ENCODE measurements at places on chromosomes 3 and 15.

GRCh38 chr3:125220183-125220582 lies 7.6 kb upstream of the SLC12A8 start:
- DNase-seq = no peak

GRCh38 chr15:57144448-57144847 lies 226.0 kb downstream of the TCF12 start:
- no peak for DNase-seq

DNA sequence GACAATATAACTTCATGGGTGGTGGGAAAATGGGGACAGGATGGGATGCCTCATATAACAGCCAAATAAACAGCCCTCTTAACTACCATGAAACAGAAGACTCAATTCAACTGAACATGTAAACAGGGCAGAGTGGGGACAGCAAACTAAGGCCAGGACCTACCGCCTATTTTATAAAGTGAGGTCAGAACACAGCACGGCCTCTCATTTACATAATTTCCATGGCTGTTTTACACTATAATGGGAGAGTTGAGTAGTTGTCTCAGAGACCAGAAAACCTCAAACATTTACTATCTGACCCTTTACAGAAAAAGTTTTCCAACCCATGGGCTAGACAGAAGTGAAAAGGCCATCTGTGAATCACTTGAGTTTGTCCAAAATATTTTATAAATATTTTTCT lies 56.7 kb upstream of the SNRPA1 start:
- no peak for DNase-seq

GRCh38 chr3:149486726-149487125 lies 12.2 kb downstream of the TM4SF4 start:
- no peak for DNase-seq

GRCh38 chr3:179666436-179667035 lies 13.7 kb downstream of the USP13 start:
- peak; percentile 86 for DNase-seq

DNA sequence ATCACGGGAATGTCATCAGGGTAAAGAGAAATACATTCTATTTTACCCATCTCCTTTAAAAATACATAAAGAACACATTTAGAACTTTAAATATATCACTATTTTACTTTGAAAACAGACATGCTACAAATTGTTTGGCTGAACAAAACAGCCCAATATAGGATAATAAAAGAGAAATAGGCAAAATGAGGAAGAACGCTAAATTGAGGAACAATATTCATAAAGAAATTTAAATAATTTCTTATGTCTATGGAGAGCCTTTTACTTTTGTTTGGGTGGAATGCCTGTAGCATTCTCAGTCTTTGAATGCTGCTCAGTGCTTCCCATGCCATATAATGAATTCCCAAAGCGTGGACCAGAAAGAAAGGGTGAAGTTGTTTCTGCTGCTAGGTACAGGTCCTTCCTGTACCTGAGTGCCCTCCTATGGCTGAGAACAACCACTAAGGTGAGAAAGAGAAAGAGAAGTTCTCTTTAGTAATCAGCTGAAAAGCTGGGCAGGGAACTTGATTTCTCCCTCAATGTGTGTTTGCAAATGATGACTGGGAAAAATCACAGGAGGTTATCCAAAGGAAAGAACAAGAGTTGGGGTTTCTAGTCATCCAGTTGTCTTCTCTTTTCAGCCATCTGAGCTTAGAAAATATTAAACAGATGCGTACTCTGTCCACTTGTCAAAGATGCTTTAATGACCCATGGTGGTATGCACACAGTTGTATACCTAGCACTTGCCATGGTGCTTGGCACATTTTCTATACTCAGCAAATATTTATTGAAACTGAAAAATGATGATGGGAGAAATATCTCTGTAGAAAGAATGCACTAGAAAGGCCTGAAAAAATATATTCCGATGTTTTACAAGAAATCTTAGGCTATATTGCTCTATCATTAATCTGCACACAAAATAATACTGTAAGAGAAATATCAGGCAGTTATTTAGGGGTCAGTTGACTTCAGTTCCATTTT lies 404.6 kb downstream of the TIGIT start:
- DNase-seq = no peak

DNA sequence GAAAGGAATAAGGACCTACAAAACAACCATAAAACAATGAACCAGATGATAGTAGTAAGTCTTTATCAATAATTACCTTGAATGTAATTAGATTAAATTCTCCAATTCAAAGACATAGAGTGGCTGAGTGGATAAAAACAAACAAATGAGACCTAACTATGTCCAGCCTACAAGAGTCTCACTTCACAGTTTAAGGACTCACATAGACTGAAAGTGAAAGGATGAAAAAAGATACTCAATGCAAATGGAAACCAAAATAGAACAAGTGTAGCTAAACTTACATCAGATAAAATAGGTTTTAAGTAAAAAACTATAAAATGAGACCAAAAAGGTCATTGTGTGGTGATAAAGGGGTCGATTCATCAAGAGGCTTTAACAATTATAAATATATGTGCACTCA lies 21.9 kb upstream of the NR1I2 start:
- DNase-seq = no peak

DNA sequence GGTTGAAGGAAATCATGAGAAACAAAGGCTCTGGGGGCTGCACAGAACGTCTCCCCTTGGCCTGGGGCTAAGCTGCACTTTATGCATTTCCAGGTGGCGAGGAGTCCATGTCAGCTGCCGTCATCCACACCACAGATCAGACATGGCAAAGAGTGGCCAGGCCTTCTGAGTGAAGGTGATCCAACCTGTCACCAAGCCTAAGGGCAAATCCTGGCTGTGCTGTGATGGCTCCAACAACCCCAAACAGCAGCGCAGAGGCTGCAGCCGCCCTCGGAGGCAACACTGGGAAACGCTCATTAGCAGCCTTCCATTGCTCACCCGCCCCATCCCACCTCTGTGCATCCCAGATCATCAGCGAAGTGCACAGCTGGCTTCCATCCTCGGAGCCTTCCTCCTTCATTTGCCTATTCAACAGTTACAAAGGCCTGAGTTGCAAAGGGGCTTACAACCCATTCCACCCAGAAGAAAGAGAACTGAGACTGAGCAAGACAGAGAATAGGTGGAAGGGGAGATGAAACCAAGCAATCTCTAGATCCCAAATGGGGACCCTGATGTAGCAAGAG lies 55.7 kb downstream of the SRGAP3 start:
- no peak for DNase-seq

DNA sequence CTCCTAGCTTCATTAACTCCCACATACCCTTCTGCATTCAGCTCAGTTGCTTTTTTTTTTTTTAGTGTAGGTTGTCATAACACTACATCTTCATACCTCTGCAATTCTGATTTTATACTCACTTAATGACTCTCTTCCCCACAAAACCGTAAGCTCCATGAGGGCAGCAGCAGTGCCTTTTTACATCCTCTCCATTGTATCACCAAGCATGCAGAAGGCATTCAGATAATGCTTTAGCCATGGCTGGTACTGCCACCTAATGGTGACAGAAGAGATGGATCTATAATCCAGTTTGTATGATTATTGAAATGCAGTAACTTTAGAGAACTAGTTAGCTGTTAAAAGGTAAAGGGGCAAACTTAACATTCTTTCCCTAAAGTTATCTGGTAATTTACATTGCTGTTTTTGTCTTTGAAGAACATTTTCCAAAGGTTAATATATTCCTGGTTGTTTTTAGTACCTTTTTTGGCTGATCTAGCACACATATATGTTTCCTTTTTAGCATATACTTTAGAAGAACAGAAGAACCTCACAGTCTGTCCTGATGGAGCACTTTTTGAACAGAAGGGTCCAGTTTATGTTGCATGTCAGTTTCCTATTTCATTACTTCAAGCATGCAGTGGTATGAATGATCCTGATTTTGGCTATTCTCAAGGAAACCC lies 36.8 kb downstream of the ATP1B3 start:
- DNase-seq = peak; percentile 62

GRCh38 chr3:151282921-151283320 lies 4.6 kb upstream of the P2RY14 start:
- DNase-seq = peak; percentile 76

Measured in NCI-H2081 (cell line).